ENCODE measurements at places on chromosomes 16 and 17. TPM values are rescaled to one million over a fixed set of nuclear protein-coding genes. Genes with fewer than 3 reads are reported as not detected.

The OR3A3 gene
- not detected for total RNA-seq

The FBXL16 gene
- 1.4 TPM for total RNA-seq

DNA sequence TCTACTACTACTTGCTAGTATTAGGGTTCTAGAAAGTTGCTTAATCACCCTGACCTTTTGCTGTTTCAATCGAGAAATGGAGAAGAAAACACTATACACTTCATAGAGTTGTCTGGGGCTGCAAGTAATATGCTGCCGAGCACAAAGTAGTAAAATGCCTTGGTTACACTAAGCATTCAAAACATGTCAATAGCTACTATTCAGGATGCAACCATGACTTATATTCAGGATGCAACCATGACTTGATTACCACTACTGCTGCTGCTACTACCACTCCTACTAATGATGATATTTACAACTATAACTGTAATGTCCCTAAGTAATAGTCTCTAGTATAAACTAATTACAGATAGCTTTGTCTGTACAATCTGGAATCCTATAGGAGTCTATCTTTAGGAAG is 35.3 kb downstream of the ADAMTS18 start:
- no peak for DNase-seq
- no peaks in the 10 kb centered on the region for H3K27me3 ChIP-seq
- H3K36me3 ChIP-seq = no peaks in the 10 kb centered on the region
- H3K4me3 ChIP-seq = no peak overlapping the region
- no peak overlapping the region for H3K27ac ChIP-seq

GRCh38 chr17:27630607-27631410 is at the start of gene LGALS9:
Gene LGALS9, plus strand, starts transcription at chr17:27631188. Its CDS starts 78 bp downstream, at chr17:27631266.
- H3K27me3 ChIP-seq = no peaks in the 10 kb centered on the region
- no peak for DNase-seq
- peak within 1 kb of the TSS; percentile 56 for H3K27ac ChIP-seq
- peaks cover 24% of the 10 kb centered on the region for H3K4me1 ChIP-seq
- no peak within 1 kb of the TSS for H3K4me3 ChIP-seq

GRCh38 chr16:49763826-49764225 is 92.1 kb downstream of the ZNF423 start:
- no peaks in the 10 kb centered on the region for H3K36me3 ChIP-seq
- no peaks in the 10 kb centered on the region for H3K4me1 ChIP-seq
- no peak overlapping the region for H3K4me3 ChIP-seq
- no peaks in the 10 kb centered on the region for H3K27me3 ChIP-seq
